Fibroblast of the aortic adventitia (primary cell): ENCODE measurements at places on chromosomes 12 and 14.

DNA sequence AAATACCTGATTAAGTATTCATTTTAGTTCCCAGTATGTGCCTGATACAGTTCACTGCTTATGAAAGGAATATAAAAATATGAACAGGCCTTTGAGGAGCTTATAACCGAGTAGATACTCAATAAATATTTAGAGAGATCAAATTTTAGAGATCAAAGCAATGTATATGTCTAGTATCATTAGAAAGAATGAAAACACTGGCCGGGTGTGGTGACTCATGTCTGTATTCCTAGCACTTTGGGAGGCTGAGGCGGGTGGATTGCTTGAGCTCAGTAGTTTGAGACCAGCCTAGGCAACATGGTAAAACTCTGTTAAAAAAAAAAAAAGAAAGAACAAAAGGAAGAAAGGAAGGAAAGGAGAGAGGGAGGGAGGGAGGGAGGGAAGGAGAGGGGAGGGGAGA, 113.2 kb upstream of the EEA1 start:
- no peak for DNase-seq

DNA sequence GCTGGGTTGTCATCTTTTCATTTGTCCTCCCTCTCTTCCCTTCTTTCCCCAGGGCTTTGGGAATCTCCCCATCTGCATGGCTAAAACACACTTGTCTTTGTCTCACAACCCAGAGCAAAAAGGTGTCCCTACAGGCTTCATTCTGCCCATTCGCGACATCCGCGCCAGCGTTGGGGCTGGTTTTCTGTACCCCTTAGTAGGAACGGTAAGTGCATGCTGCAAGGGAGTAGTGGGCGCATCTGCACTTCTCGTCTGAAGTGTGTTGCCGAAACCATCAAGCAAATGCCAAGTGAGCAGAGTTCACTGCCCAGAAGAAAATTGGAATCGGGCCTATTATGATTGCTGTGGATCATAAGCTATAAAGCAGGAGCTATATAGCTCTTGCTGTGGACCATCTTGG, 10.6 kb upstream of the AKAP5 start:
- DNase-seq = no peak

DNA sequence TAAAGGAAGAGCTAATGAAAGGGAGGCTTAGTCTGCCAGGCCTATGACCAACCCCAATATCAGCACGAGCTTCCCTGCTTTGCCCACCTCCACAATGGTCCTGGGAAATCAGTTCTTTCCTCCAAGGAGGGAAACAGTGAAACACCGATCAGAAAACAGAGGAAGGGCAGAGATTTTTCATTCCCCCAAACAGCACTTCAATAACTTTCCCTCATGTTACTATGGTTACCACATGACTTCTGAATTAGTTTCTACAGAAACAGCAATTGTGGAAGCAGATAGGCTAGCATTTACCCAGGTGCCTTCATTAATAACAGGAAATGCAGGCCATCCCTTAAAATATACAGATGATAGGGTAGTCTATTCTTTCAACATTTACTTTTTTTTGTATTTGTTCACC, 35.9 kb downstream of the TRIM9 start:
- DNase-seq = no peak

GRCh38 chr14:98910061-98910460, 361.9 kb downstream of the BCL11B start:
- no peak for DNase-seq

GRCh38 chr12:1189163-1189562, 198.1 kb downstream of the ERC1 start:
- no peak for DNase-seq

DNA sequence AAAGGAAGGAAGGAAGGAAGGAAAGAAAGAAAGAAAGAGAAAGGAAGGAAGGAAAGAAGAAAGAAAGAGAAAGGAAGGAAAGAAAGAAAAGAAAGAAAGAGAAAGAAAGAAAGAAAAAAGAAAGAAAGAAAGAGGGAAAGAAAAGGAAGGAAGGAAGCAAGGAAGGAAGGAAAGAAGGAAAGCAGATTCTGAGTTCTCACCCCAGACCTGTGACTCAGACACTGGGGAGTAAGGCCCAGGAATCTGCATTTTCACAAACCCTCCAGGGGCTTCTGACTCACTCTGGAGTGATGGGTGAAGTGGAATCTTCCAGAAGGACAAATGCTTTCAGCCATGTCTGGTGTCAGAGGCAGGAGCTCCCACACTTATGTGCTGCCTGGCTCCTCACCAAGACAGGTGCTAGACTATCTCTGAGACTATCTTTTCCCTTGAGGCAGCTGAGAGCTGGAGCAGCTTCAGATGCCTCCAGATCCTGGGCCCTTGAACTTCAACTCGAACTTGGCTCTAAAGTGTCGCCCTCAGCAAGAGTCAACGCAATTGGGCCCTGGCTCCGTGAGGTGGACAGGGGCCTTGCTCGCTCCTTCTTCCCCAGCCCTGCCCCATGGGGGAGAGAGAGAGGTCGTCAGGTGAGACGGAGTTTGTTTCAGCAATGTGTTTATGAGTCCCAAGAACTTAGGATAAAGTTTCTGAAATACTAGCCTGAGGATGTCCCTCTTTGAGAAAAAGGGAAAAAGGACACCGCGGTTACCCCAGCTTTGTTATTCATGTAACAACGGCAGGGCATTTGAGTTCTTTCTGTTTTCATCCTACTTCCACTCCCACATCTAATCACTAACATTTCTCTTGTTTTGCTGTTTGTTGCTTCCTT, 19.8 kb upstream of the SCARB1 start:
- no peak for DNase-seq

DNA sequence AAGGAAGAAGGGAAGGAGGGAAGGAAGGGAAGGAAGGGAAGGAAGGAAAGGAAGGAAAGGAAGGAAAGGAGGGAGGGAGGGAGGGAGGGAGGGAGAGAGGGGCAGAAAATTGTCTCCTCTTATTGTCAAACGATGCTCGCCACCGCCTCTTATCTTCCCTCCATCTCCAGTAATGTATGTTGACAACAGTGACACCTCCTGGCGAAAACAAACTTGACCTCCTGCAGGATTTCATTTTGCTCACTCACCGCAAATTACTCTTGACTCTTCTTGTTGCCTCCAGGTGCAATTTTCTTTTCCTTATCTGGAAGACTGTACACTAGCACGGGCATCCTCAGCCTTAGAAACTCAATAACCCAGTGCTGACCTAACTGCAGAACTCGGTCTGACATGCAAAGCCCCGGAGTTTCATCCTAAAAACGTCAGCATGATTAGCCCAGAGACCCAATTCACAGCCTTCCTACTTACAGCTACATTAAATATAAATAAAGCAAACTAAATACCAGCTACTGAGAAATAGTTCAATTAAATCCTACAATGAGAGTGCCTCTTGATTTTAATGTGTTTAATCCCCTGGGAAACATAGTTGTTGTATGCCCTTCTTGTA, 512.4 kb upstream of the TMPO start:
- peak; percentile 1 for DNase-seq

GRCh38 chr12:58529114-58529665, 391.1 kb downstream of the LRIG3 start:
- DNase-seq = peak; percentile 63

DNA sequence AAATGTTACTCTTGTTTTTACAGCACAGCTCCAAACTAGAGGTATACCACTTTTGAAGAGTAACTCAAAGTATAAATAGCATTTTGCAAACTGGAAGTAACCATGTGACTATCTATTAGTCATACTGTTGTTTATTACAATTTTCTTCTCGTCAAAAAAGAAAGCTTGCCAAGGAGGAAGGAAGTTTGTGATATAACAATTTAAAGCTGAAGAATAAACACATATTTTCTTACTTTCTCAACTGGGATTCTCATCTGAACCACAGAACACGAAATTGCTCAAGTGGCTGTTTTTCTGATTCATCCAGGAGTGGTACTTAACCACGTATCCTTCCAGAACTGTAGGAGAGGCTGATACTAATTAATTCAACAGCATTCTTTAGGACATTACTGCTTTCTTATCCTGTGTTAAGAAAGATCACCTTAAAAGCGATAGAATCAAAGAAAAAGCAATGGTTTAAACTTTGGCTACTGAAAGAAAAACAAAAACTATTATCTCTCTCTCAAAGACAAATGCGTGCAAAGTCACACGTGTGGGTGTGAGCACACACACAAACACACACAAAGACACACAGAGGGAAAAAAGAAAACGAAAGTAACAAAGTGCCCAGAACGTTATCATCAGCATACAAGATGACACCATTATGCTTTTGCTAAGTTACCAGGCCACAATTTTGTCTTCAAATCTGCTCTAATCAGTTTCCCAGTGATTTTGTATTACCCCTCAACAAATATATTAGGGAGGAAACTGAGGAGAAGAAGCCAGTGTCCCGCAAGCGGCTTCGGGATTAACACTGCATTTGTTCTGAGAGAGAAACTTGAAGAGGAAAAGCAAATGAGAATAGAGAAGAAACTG, at the start of gene CLEC2B:
CLEC2B (minus strand) TSS at position 48 of the 855 bp plus-strand sequence.
- DNase-seq = peak; percentile 80

DNA sequence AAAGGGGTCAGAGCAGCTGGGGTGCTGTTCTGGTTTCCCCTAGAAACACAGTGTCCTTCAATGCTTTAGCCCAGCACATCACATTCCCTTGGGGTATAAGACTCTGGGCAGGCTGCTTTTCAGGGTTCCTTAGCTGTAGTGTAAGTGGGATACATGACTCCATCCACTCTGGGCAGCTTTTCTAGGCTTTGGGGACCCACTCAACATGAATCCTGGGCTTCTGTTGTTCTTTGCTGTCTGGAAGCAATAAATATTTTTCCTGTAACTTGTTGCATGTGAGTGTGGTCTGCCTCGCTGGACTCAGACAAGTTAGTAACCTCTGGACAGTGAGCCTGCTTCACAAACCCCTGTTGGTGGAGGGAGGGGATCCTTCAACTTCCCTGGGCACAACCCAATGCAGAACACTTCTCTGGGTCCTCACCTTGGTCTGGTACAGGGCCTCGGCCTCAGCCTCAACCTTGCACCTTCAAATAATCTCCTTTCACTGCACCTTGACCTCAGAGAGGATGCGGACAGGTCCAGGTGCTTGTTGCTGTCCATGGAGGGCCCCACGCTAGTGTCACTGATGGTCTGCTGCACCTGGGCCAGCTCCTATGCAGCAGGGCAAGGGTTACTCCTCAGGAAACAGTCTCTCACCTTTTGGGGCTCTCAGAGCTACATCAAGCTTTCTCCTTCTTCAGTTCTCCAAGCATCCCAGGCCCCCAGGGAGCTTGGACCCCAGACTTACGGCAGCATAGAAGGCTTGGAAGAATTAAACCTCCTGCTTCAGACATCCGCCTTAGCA, 13.5 kb upstream of the KRT73 start:
- no peak for DNase-seq

GRCh38 chr12:87518481-87518880, 510.7 kb downstream of the C12orf50 start:
- DNase-seq = peak; percentile 86

DNA sequence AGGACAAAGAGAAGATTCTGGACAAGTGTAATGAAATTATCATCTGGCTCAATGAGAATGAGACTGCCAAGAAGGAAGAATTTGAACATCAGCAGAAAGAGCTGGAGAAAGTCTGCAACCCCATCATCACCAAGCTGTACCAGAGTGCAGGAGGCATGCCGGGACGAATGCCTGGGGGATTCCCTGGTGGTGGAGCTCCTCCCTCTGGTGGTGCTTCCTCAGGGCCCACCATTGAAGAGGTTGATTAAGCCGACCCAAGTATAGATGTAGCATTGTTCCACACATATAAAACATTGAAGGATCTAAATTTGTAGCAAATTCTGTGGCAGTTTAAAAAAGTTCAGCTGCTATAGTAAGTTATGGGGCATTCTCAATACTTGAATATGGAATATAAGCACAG, 174.3 kb upstream of the CCND2 start:
- DNase-seq = no peak

DNA sequence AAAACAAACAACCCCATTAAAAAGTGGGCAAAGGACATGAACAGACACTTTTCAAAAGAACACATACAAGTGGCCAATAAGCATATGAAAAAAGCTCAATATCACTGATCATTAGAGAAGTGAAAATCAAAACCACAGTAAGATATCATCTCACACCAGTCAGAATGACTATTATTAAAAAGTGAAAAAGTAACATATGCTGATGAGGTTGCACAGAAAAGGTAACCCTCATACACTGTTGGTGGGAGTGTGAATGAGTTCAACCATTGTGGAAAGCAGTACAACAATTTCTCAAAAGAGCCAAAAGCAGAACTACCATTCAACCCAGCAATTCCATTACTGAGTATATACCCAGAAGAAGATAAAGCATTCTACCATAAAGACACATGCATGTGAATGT, 18.2 kb downstream of the PDE6H start:
- no peak for DNase-seq

GRCh38 chr14:20440882-20441281, 4.9 kb upstream of the KLHL33 start:
- DNase-seq = no peak

GRCh38 chr12:75814851-75815754, 216.5 kb downstream of the PHLDA1 start:
- peak; percentile 98 for DNase-seq

- DNase-seq = no peak
These were observed 50.4 kb downstream of the DICER1 start for GRCh38 chr14:95106971-95107370.

- peak; percentile 97 for DNase-seq
These were observed 4.6 kb downstream of the AHNAK2 start for GRCh38 chr14:104973385-104974145.

DNA sequence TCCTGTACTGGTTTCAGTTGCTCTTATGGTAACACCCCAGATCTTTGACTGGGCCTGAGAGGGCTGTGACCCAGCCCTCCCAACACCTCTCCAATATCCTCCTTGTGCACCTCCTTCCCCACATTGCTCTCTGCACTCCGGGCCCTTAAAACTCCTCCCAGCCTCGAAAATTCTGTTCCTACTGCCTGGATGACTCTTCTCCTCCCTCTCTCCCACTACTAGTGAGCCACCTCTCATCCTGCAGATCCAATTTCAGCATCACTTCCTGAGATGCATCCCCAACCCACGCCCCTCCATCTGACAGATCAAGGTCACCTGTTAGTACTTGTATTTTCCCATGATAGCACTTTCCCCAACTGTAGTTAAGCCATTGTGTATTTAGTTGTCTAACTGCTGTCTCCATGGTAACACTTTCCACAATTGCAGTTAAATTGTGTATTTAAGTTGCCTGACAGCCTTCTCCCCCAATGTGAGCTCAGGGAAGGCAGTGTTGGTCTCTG, 11.5 kb upstream of the NT5DC3 start:
- no peak for DNase-seq
